Lung (tissue), 17 donors: ENCODE measurements at places on chromosomes 7 and 10. TPM values are rescaled to one million over a fixed set of nuclear protein-coding genes. Genes with fewer than 3 reads are reported as not detected.

GRCh38 chr7:78037603-78038002, 239.0 kb downstream of the PHTF2 start:
- no peak for DNase-seq

- no peak for DNase-seq
Measured at GRCh38 chr10:42990721-42991441, 86.0 kb upstream of the RET start.

GRCh38 chr7:121875203-121875602, 2.2 kb downstream of the PTPRZ1 start:
- no peak for DNase-seq

GRCh38 chr7:141610671-141611070, 59.5 kb downstream of the AGK start:
- no peak for DNase-seq

DNA sequence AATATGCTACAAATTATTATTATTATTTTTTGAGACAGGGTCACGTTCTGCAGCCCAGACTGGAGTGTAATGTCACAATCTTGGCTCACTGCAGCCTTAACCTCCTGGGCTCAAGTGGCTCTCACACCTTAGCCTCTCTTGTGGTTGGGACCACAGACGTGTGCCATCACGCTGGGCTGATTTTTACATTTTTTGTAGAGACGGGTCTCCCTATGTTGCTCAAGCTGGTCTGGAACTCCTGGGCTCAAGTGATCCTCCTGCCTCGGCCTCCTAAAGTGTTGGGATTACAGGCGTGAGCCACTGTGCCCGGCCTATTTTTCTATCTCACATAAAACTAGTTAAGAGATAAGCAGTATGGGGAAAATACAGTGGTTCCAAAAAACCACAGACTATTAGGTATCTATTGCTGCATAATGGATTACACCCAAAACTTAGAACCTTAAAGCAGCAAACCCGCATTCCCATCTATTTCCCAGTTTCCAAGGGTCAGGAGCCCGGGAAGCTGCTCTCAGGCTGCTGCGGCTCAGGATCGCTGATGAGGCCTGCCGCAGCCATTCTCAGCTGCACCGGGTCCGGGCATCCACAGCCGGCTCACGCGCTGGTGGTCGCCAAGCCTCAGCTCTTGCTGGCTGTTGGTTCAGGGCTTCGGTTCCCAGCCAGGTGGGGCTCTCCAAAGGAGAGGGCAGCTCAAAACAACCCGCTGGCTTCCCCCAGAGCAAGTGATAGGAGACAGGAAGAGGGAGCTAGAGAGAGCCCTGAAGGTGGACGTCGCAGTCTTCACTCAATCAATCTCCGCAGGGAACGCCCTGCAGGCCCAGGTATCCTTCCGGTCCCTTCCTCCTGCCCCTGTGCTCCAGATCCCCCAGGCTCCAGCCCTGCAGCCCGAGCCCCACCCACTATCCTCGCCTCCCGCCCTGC, 128.2 kb downstream of the UBE2H start:
- DNase-seq, result no peak

GRCh38 chr7:42210779-42211178, 26.2 kb downstream of the GLI3 start:
- DNase-seq, result no peak

- no peak for DNase-seq
Measured at GRCh38 chr7:24422441-24423010, 138.5 kb downstream of the NPY start.

The CTNNA3 gene
- 0.03 TPM for total RNA-seq

The FBXL15 gene
- total RNA-seq, result 9.4 TPM
